ENCODE measurements at places on chromosomes 5 and 9. TPM values are rescaled to one million over a fixed set of nuclear protein-coding genes. Genes with fewer than 3 reads are reported as not detected.
A peak's percentile ranks its signal among the peaks of the same experiment; 100 is the strongest.

- peak; percentile 80 for DNase-seq
Measured at GRCh38 chr5:157574456-157575380, 857 bp downstream of the ADAM19 start.

DNA sequence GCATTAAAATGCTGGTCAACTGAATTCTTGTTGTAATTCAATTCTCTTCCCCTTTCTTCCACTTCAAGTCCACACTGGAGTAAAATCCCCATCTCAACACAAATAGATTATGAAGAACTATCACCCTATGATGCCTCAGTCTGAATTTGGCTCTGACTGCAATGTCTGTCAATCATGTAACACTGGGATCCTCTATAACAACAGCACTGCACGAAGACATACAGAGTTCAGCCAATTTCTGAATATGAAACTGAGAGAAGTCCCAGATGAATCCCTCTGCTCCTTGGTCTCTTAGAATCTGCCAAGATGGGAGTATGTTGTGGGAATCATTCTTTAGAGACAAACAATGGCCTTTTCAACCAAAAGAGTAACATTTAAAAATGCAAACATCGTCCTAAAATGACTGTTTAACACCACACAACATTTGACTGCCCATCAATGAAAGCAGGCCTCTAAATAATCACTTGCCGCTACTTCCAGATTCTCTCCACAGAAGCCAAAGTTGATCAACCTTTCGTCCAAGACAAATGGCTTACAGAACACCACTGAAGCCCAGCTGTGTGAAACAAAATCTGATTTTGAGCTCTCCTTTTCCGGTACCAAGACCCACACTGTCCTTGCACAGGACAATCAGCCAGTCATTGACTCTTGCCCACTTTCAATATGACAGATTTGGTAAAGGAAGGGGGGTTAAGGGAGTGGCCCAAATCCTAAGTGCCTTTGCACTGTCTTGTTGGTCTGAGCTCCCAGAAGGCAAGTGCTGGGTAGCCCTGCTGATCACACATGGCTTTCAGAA, 258.0 kb downstream of the EBF1 start:
- no peak for DNase-seq

DNA sequence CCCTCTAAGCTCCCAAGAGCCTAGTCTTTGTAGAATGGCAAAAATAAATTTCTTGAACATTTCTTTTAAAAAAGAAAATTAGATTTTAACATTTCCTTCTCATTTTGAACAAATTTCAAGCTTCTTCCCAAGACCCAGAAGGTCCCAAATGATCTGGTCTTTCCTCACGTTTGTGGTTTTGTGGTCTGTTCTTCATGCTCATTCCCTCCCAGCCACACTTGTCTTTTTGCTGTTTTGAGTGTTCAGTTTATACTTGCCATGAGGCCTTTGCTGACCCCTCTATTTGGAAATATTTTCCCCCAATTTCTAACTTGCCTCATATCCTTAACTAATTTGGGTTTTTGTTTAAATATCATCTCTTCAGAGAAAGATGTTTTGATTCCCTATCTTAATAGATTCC, 133.4 kb upstream of the PAPPA start:
- DNase-seq = no peak

DNA sequence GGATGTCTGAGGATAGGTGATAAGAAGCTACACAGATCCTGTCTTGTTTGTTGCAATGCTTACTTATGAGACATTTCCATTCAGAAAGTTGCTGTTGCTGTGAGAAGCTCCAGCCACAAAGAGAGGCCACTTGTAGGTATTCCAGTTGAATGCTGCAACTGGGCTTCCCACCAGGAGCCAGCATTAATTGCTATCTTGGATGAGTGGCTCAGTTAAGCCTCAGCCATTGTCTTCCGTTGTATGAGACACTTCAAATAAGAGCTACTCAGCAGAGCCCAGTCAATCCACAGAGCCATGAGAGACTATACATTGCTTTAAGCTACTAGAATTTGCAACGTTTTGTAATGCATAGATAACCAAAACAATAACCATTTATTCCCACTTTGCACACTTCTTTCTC, 104.3 kb upstream of the ARRDC3 start:
- no peak for DNase-seq

DNA sequence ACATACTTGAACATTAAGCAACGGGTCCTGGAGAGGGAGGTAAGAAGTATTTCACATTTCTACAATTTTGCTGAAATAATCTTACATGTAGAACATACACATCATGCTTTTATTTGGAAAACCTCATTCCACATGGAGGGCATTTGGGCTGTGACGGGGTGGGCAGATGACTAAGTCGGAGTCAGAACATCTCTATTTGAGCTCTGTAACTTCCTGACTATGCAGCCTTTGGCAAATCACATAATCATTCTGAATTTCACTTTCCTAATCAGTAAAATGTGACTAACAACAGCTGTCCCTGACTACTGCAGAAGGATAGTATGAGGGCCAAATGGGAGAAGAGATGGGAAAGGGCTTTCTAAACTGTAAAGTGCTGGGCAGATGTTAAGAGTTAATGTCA, 17.1 kb upstream of the IL6ST start:
- peak; percentile 95 for DNase-seq

DNA sequence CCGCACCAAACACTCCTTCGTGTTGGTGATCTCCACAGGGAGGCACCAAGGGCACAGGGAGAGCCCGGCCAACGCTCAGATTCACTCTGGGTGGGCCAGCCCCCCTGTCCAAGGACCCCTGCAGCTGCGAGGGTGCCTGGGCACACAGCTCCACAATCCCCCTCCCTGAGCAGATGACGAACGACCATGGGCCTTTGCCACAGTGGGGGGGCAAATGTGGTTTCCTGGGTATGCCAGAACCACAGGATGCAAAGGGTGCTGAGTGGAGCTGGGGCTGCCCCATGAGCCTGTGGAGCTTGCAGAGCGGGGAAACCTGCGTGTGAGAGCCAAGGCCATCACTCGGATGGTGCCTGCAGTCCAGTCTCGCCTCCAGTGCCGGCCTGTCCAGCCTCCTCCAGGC, 31.0 kb downstream of the LPCAT1 start:
- no peak for DNase-seq

DNA sequence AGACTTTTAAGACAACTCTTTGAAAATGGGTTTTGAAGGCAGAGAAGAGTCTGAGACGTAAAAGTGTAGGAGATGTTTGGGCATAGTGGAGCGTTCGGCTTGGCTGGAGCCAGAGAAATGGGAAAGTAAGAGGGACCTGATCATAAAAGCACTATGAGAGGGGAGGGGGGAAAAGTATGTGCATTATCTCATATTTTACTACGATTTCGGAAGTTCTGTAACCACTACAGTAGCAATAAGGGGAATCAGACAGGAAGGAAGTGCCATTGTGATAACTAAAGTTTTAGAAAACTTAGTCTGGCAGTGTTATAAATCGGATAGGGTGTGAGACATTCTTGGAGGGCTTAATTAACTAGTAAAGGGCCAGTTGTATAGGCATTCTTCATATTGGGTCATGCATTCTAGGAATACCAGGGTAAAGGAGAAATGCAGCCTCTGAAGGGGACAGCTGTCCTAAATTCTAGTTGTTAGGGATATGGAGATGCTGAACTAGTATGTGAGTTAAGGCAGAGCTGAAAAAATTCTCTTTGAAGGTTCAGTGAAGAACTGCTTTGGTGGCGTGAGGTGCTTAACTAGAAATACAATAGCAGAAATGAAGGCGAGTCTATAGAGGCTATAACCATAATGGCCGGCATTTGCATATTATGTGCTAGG, 83.8 kb upstream of the FREM1 start:
- peak; percentile 13 for DNase-seq

GRCh38 chr9:109011231-109011671, 2.0 kb downstream of the CTNNAL1 start:
- DNase-seq = peak; percentile 44

- no peak for DNase-seq
Measured at GRCh38 chr5:137207023-137207760, 291.9 kb downstream of the SPOCK1 start.

- peak; percentile 2 for DNase-seq
Measured at GRCh38 chr5:89090037-89090436, 207.1 kb upstream of the MEF2C start.

DNA sequence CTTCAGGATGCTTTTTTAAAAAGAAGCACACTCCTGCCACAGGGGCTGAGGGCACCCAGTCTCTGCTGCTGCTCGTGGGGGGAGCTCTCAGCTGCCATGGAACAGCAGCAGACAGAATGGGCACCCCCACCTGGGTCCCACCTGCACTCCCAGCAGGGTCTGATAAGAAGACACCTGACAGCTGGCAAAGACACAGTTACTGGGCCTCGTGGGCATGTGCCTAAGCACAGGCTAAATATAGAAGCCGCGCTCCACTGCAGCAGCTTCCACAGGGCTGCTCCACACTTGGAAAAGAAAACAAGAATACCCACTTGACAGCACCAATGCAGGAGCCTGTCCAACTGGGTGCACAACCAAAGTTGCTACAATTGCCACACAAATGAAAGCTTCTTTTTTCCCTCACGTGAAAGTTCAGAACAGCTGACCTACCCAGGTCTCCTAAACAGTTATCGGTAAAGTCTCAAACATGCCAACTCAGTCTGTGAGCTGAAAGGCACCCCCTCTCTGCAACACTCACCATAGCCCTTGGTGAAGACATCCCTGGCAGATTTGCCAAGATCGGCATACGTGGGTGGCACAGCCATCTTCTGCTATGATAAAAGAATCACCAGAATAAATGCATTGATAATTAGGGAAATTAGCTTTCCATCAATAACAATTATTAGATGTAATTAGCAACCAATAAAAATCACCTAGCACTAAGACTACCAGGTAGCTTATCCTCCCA, 12.2 kb downstream of the VDAC1 start:
- DNase-seq = no peak

GRCh38 chr5:178078197-178079010, 34.9 kb upstream of the N4BP3 start:
- peak; percentile 97 for DNase-seq

GRCh38 chr9:73215249-73215648, 63.6 kb downstream of the ANXA1 start:
- DNase-seq = no peak

GRM6 gene
- total RNA-seq = not detected

DNA sequence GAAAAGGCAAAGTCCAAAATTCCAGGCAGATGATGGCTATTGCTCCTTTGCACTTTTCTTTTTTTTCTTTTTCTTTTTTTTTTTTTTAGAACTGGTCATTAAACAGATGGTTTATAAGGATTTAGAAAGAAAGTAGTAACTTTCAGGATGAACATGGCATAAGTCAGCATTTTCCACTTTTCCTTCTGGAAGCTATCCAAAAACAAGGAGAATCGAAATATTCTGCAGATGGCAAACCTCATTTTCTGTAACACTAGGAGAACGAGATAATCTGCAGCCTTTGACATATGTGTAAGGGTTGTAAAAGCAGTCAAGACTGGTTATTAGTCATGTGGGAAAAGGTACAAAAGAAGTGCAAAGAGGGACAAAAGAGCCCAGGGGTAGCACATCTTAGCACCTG, 69.1 kb upstream of the PUM3 start:
- no peak for DNase-seq

DNA sequence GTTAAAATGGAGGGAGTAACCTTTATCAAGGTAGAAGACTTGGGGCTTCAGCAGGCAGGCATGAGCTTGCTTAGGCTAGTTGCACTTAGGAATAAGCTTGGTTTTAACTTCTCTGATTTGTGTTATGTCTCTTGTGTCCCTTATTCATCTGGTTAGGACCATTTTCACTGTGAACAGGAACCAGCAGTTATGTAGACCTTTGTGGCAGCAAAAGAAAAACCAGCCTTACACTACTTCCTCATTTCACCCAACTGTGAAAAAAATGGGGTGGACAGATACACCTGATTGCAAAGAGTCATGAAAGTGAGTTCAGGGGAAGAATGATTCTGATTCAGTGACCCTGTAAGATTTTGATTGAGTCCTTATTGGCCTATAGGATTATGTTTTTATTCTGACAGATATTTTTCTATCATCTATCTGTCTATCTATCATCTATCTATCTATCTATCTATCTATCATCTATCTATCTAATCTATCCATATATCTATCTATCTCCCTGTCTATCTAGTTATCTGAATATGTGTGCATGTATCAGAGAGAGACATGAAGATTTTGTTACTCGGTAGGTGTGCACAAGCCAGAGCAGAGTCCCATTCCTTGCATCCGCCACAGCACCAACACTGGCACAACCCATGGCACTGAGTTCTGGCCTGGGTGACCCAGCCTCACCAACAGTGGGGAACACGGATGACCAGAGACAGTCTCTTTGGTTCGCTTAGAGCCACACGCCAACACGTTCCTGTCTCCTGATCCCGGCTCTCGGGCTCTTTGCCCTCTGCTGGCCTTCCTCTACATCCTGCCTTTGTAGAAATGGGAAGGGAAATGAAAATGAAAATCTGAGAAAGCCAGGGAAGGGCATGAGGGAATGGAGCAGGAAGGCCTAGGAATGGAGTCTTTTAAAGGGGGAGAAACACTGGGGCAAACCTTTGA, 1.3 kb upstream of the ZNF366 start:
- no peak for DNase-seq

GRCh38 chr9:85416715-85417114, 325.0 kb downstream of the AGTPBP1 start:
- no peak for DNase-seq

DNA sequence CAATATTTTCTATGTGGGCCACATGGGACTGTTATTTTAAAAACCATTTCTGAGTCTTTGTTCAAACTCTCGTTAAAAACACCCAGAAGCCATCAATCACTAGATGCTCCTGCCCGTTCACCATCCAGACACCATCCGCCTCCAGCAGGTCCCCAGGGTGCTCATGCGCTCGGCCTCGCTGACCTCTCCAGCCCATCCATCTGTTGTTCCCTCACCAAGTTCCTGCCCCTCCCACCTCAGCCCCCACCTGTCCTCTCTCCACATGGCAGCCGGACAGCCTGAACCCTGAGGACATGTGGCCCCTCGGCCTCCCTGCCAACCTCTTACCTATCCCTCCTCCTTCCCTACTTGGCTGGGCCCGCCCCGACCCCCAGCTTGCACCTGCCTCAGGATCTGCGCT, 31.6 kb downstream of the NSUN2 start:
- DNase-seq = no peak

FOXE1 gene
- total RNA-seq = not detected

- DNase-seq = no peak
Measured at GRCh38 chr9:134360180-134360759, 34.0 kb downstream of the RXRA start.

DNA sequence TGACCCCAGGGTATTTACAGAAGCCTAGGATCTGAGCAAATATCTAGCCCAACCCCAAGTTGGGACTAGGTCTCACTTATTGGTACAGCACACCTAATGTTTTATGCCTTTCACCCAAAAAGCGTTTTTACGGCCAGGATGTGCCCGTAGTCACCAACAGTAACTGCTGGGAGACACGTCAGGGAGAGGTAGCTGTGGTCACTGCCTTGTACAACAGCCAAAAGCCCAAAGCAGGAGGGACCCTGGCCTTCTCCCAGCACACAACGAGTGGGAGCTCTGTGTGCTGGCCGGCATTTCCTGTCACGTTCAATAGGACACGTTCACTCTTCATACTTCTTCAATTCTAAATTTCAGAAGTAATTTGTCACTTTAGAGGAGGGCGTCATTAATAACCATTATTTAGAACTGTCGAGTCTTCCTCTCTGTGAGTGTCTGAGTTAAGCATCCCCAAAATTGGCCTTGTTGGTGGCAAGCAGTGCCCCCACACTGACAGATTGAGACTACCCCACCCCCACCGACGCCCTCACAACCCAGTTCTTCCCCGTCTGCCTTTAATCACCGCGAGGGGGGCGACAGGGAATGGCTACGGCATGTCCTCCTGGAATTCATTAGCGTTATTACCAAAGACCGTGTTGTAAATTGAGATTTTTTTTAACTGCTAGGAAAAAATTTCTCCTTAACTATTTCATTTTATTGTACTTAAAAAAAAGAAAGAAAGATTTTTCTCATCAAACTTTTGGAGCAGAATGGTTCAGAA, 80.7 kb downstream of the MVB12B start:
- peak; percentile 77 for DNase-seq

- no peak for DNase-seq
Measured at GRCh38 chr5:120818128-120818527, 354.0 kb downstream of the PRR16 start.

NTNG2 gene
- total RNA-seq = 2.5 TPM

All from GM23248 (cell line).